ENCODE measurements at places on chromosomes 3 and 15.

DNA sequence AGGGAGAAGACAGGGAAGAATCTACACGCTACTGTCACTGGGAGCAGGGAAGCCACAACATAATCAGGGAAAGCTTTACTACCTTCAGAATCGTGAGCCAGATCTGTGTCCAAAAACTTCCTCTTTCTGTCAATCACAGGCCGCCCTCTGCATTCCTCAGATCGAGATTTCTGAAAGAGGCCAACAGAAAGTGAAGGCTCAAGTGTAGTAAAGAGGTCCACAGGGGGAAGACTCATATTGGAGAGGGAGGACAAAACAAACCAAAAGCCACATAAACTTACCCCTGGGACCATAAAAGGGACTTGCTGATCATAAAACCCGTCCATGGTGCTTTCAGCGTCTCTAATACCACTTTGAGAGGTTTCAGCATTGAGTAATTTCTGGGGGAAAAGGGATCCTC is 3.3 kb downstream of the ETV5 start:
- no peak for DNase-seq

DNA sequence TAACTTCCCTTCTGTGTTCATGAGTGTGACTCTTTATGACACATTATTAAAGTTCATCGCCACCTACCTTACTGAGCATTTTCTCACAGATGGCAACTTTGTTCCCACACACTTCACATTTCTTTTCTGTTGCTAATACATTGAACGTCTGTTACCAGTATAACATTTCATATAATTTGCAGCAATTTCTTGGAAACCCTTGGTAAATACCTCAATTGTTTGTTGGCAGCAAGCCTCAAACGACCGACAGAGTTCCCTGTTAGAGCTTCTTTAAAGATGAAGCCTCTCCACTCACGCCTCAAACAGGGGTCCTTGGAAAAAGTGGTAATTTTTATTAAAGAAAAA is 3.2 kb upstream of the CHSY1 start:
- no peak for DNase-seq

GRCh38 chr3:117074826-117075225 is 365.2 kb downstream of the TUSC7 start:
- no peak for DNase-seq

GRCh38 chr15:74127255-74127953 is 3.0 kb upstream of the ISLR2 start:
- DNase-seq = peak; percentile 58

- peak; percentile 34 for DNase-seq
Observed at GRCh38 chr15:94793641-94794040, 562.3 kb downstream of the MCTP2 start.

GRCh38 chr3:160260587-160261270 is 35.5 kb downstream of the C3orf80 start:
- DNase-seq = no peak

DNA sequence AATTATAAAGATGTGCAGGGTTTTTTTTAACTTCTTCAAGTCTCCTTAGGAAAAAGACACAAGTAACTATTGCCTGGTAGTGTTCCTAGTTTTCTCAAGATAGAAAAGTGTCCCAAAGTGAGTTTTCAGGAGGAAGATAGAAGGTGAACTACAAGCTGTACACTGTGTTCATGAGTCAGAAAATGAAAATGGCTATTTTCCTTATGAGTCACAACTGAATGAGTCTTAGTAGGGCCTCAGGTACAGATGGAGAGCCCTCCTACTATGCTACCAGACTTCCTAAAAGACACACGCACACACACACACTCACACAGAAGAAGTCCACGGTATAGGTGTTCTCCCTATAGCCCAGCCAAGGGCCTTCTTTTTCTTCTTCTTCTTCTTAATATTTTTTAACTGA is 3.1 kb downstream of the MYO1E start:
- no peak for DNase-seq

DNA sequence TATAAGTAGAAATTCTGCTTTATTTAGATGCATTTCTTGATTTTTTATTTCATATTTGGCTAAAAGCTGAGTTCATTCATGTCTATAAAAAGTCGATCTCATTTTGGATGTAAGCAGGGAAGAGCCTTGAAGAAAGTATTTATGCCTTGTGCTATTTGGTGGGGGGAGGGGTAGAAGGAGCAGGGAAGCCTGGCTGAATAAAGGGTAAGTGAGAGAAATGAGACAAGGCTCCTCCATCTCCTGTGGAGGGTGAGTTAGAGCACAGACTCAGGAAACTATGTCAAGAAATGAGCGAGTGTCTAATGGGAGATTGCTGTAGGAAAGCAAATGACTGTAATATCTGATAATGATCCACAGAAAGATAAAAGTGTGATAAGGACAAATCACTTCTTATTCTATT is 121.8 kb upstream of the ATP11B start:
- DNase-seq = no peak

- no peak for DNase-seq
Observed at GRCh38 chr3:127275287-127275781, 12.5 kb downstream of the PRR20G start.

DNA sequence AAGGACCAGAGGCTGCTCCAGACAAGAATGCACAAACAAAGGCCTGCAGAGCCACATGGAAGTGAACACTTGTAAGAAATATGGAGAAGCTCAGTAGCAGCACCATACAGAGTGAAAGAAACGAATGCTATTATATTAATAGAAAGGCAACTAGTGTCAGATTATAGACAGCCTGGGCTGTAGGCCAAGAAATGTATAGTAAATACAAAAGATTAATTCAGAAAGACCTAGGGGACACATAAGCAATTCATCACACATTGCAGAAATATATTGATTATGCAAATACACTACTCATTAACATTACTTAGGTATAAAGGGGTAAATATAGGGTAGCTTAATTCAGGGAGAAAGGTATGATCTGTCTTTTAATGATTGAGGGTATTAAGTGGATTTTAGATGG is 69.5 kb upstream of the GUCA1C start:
- DNase-seq = no peak

- no peak for DNase-seq
Observed at GRCh38 chr15:39605146-39605545, 24.3 kb downstream of the THBS1 start.
